ENCODE measurements at places on chromosomes 12 and 14.
A peak's percentile ranks its signal among the peaks of the same experiment; 100 is the strongest.

DNA sequence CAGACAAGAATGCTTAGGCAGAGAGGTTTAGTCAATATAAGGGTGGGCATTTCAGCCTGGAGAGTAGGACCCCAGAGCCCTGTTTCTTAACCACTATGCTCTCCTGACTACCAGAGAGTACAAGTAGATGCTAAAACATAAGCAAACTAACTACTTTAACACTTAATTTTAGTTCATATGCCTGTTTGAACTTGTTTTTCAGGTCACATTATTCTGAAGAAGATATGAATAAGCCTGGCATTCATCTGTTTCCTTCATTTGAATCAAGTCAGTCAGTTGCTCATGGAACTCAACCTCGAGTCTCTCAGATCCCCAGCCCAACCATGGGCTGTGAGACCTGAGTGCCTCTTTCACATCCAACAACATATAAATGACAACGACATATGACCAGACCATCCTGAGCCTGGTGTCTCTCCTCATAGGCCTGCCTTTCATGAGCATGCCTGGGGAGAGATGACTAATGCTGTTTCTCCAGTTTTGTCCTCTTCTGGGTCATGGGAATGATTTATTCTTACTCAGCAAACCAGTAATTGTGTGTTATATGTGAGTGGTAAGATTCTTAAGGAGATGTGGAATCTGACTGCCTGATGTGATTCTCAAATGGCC is 251.1 kb upstream of the BTG1 start:
- DNase-seq, result no peak

- no peak for DNase-seq
Observed at GRCh38 chr14:105315941-105316576, 1.5 kb downstream of the PACS2 start.

GRCh38 chr14:30223385-30223785 is 295.7 kb upstream of the PRKD1 start:
- no peak for DNase-seq

GRCh38 chr14:25231004-25231403 is 181.1 kb upstream of the STXBP6 start:
- no peak for DNase-seq

- no peak for DNase-seq
Observed at GRCh38 chr14:45238988-45239387, 14.0 kb downstream of the MIS18BP1 start.

DNA sequence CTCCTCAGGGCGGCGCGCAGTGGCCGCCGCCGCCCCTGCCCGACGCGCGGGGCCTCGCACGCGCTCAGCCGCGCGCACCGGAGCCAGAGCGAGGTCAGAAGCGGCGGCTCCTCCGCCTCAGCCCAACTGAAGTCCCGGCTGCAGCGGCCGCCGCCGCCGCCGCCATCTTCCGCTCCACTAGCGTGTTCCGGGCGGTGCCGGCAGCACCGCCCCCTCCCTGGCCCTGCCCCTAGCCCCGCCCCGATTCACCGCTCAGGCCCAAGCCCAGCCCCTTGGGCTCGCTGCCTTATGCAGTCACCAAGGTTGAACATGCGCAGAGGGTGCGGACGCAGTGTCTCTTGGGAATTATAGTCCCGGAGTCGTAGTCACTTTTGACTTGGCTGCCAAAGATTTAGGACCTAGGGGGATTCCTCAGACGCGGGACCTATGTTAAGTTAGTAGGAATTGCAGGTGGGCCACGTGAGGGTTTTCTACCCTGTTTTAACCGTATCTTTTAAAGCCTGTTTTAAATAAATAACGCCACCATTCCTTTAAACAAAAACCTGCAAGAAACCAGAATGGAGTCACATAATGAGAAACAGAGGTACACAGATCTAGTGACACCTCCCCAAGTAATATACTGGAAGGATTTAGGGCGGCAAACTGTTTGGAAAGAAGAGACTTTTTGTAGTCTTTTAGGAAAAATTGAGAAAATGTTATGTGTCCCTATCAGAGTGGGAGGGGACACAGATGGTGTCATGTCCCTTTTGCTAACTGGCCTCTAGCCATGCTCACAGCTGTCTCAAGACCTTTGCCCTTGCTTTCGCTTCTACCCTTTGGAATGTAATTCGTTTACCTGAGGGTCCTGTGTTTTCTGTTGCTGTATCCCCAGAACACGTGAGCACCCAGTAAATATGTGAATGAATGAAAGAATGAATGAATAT is at the start of gene PPTC7:
Gene PPTC7 (minus strand): TSS at position 182 of the 923 bp plus-strand sequence. CDS start 287 bp downstream, outside the sequence.
- peak; percentile 95 for DNase-seq

GRCh38 chr12:52697058-52697582 is 6.2 kb downstream of the KRT77 start:
- DNase-seq, result no peak

DNA sequence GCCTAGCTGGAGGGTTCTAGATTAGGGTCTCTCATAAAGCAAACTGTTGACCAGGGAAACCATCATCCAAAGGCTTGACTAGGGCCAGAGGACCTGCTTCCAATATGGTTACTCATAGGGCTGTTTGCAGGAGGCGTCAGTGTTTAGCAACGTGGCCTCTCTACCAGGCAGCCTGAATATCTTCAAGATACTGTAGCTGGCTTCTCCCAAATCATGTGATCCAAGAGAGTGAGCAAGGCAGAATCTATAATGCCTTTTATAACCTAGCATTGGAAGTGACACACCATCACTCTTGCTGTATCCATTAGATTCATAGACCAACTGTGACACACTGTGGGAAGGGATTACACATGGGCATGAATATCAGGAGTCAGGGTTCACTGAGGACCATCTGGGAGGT is 17.3 kb downstream of the TPH2 start:
- DNase-seq, result no peak

DNA sequence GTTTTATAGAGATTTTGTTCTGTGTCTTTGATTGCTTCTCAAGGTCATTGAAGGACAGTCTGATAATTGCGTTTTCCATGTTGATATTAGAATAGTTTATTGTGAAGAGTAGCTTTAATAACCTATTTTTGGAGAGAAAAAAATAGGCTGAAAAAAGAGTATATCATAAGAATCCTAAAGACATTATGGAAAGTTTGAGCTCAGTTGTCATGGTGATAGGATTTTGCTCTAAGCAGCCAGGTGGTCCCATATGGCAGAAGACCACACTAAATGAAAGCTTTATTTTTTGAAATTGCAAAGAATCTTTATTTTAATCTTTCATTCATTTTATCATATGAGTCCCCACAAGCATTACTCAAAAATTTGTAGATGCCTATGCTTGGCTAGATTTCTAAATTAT is 358.9 kb upstream of the NAV3 start:
- DNase-seq, result no peak

DNA sequence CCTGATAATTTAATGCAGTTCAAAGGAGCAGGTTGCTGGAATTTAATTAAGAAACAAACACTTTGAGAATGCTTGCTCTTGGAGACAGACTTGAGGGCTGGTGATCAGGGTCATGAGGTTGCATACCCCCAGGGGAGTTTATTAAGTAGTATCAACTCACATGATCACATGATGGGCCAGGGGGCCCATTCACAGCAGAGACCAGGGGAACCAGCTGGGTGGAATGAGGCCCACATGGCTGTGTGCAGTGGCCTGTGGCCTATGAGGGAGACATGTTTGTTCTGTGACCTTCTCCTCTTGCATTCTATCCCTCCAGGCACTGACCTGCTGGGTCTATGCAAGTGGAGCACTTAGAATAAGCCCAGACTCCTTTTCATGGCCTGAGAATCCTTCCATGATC is 266.6 kb upstream of the PWP1 start:
- no peak for DNase-seq

GRCh38 chr14:94056579-94057308 is 24.3 kb downstream of the DDX24 start:
- no peak for DNase-seq

- DNase-seq, result no peak
Observed at GRCh38 chr14:20019257-20019865, at the start of gene OR4K14. OR4K14 (minus strand) TSS chr14:20019307; CDS start chr14:20015193, 4,114 bp downstream.

DNA sequence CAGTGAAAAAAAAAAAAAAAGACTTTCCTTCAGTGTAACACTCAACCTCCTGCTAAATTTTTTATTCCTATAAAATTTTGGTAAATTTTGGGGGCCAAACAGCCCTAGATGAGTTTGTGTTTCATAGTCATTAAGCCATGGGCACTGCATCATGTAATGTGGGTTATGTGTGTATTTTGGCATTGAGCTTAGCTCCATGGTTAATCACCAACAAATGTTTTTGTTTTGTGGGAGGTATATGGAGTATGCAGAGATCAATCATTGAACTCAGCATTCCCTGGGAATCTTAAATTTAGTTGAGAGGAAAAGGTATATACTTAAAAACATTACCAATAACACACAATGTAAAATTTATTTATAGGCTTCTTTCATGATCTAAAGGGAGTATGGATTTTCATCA is 8.5 kb upstream of the ARMH4 start:
- no peak for DNase-seq

DNA sequence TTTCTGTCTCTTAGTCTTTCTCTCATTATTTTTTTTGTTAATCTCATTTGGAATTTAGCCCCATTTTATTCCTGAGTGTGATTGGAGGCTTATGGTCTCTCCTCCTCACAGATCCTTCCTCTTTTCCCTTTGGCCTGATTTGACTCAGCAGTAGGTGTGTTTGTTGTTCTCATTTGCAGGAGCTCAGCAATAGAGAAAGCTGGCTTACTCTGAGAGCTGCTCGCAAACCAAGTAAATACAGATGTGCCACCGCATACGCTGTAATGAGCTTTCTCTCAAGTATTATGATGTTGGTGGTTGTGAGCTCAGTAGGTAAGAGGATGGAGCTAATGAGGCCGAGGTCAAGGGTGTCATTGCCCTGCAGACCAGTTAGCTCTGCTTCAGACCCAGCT is 206.5 kb downstream of the ETV6 start:
- no peak for DNase-seq

DNA sequence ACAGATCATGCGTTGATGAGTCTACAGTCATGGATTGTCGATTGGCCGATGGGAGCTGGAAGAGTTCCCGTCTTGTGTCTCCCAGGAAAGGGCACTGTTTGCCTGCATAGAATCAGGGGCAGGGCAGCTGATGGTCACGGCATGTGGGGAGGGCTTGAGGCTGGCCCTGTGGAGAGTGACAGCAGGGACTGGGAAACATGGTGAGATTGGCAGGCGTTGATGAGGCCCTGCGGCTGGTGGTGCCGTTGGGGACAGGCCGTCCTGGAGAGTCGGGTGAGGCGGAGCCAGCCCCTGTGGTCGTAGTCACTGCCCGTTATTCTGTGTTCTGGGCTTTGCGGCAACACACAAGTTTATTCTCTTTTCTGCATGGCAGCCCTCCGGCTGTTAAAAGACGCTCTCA is 52.9 kb downstream of the TECPR2 start:
- DNase-seq, result no peak

DNA sequence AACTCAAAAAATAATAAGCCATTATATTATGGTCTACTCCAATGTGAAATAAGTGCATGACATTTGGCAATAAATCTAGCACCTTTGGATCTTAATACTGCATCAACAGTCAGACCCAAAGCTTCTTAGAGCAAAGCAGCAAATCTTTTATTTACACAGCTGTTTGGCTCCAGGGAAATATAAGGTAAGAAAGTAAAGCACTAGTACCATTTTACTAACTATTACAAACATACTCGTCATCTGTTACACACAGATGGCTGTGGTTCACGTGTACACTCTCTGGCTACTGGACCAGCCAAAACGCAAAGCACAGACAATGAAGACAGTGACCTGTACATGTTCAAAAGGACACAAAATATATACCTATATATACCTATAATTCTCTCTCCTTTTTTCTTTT is 2.8 kb downstream of the FGD6 start:
- DNase-seq, result no peak

- no peak for DNase-seq
Observed at GRCh38 chr12:1915082-1915968, 3.1 kb downstream of the CACNA2D4 start.

DNA sequence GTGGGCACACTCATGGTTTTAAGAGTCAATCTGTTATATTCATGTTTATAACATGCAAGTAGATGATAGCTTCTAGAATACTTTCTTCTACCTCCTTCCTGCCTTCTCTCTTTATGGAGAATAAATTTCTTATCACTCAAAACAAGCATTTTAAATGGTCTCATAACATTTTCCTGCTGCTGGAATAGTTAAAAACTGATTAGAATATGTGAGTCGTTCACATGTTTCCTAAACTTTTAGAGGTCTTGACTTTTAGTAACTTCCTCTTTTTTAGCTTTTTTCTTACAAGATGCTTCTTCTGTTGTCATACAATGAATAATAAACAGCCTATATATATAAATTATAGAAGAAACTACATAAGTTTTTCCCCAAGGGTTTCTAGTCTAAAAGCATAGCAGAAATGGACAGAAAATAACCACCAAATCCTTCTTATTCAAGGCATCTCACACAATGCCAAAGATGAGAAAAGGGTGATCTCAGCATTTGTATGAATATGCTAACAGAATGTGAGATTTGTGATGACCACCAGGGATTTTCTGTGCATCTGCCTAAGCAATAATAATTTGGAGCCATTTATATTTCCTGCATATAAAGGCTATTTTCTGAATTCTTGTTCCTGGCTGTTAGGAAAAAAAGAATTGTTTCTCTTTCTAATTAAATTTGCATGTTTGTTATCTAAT is 127.8 kb downstream of the DAAM1 start:
- DNase-seq, result no peak

DNA sequence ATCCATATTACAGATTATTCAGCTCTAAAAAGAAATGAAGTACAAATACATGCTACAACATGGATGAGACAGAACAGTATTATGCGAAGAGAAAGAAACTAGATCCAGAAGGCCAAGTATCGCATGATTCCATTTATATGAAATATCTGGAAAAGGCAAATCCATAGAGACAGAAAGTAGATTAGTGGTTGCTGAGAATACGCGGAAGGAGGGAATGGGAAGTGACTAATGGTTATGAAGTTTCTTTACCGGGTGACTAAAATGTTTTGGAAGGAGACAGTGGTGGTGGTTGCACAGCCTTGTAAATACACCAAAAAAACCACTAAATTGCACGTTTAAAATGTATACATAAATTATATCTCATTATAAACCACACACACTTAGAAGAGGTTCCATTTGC is 12.5 kb downstream of the PRDM4 start:
- no peak for DNase-seq

DNA sequence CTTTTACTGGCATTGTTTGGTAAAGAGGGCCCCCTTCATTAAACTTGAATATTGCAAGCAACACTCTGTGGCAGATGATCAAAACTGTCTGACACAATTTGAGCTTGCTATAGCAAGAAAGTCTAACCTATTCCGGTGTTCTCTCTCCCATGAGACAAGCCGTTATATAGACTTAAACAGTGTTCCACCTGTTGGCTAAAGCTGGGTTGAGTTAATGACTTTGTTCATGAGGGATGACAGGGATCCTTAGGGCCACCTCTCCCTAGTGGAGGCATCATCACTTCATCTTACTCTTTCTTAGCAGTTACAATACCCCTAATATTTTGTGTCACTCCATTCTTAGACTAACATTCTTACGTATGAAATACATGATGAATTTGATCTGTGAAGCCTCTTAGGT is 3.8 kb downstream of the EIF5 start:
- DNase-seq, result no peak

All from activated T-helper 9 cell treated with anti-CD3 and anti-CD28 coated beads, Interleukin-2, amount 50 U/mL, for 16 hours (primary cell).